ENCODE measurements at places on chromosomes 16 and 17.

GRCh38 chr16:72171236-72171635, 719 bp downstream of the PMFBP1 start:
- DNase-seq: no peak

- DNase-seq: no peak
These were observed 3.7 kb upstream of the HSD17B2 start for GRCh38 chr16:82031116-82032084.

DNA sequence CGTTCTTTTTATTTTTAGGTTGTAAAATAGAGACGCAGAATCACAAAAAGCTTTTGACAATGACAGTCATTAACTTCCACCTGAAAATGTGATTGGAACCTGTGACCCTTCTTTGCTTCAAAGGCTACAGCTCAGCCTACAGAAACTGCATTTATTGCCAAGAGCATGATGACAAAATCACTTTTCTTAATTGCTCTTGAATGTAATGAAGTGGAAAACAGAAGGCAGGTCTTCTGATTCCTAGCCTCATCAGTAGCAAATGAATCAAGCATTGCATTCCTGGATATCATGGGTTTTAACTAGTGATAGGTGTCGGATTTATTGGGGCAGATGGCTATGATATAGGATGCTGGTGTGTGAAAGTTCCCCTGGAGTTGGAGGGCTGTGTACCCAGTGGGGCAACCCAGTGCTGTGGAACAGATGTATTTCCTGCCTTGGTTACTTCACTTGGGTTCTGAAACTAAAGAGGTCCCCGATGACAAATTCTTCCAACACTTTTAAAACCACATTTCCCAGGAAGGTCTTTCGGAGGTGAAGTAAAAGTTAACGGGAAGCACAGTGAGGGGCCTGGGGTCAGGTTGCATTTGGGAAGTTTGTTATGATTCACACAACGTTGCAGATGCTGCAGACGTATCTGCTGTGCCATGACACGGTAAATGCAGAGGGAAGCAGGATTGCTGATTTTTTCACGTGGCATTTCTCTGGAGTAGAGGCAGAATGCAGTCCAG, 127.5 kb downstream of the HS3ST3A1 start:
- DNase-seq: no peak

- peak; percentile 64 for DNase-seq
These were observed 12.6 kb upstream of the RNF222 start for GRCh38 chr17:8409966-8410882.

Data from activated T-helper 9 cell treated with anti-CD3 and anti-CD28 coated beads, Interleukin-2, amount 50 U/mL, for 16 hours (primary cell).